ENCODE measurements at places on chromosomes 7 and 10. TPM values are rescaled to one million over a fixed set of nuclear protein-coding genes. Genes with fewer than 3 reads are reported as not detected.
A peak's percentile ranks its signal among the peaks of the same experiment; 100 is the strongest.

DNA sequence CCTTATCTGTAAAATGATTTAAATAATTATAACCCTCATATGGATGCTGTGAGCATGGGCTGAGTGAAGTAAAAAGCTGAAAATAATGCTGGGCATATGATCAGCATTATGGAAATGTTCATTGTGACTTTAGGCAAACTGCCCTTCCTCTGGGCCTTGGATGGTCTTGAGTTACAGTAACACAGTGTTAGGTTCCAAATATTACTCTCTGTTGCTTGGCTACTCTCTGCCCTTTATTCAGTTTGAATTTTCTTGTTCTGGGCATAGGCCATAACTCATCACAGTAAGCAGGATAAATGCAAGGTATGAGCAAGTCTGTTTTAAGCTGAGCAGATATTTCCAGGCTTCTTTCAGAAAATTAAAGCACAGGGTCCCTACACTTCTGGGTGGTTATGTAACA, 868.0 kb downstream of the KCNMA1 start:
- no peak for DNase-seq
- no peaks in the 10 kb centered on the region for H3K36me3 ChIP-seq
- no peak overlapping the region for H3K4me3 ChIP-seq
- no peaks in the 10 kb centered on the region for H3K27me3 ChIP-seq
- H3K4me1 ChIP-seq, result no peaks in the 10 kb centered on the region

GRCh38 chr7:102321351-102322201, 34.7 kb downstream of the SPDYE6 start:
- H3K27ac ChIP-seq, result no peak overlapping the region
- H3K4me3 ChIP-seq, result no peak overlapping the region
- H3K4me1 ChIP-seq, result no peaks in the 10 kb centered on the region
- no peaks in the 10 kb centered on the region for H3K36me3 ChIP-seq

DNA sequence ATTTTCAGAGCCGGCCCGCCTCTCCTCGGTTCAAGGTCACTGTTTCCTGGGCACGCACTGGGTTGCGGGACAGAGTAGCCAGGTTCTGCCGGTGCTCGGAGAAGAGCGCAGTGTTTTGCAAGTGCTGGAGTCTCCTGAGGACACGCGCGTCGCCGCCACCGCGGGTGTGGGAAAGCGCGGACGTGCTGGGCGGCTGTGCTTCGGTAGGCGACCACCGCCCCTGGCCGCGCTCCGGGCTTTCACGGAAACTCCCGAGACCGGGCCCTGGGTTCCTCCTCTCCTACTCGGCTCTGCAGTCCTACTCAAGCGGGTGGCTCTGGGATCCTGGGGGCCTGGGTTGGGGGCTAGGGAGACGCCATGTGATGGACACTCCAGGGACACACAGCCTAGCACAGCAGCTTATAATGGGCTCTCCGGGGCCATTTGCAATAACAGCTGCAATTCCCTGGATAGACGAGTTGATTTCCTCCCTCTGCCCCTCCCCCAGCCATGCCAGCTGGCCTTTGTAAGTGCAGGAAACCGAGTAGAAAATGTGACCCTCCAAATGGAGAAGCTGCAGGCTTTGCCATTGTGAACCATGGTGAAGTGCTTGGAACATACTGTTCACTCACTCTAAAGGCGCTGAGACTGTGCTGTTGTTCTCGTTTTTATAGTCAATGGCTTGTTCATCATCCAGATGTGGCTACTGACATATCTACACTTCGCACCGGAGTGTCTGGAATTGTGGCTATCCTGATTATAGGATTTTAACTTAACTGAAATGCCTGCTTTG, 2.1 kb downstream of the FRAT1 start:
- H3K27me3 ChIP-seq, result no peaks in the 10 kb centered on the region
- H3K4me1 ChIP-seq, result peaks cover 7% of the 10 kb centered on the region
- no peaks in the 10 kb centered on the region for H3K36me3 ChIP-seq
- no peak for DNase-seq
- no peak overlapping the region for H3K27ac ChIP-seq

GRCh38 chr7:151107882-151108281, 21.6 kb downstream of the AGAP3 start:
- no peak overlapping the region for H3K27ac ChIP-seq
- H3K36me3 ChIP-seq, result peaks cover 10% of the 10 kb centered on the region
- no peak for DNase-seq
- no peaks in the 10 kb centered on the region for H3K27me3 ChIP-seq
- H3K4me1 ChIP-seq, result peaks cover 6% of the 10 kb centered on the region

DNA sequence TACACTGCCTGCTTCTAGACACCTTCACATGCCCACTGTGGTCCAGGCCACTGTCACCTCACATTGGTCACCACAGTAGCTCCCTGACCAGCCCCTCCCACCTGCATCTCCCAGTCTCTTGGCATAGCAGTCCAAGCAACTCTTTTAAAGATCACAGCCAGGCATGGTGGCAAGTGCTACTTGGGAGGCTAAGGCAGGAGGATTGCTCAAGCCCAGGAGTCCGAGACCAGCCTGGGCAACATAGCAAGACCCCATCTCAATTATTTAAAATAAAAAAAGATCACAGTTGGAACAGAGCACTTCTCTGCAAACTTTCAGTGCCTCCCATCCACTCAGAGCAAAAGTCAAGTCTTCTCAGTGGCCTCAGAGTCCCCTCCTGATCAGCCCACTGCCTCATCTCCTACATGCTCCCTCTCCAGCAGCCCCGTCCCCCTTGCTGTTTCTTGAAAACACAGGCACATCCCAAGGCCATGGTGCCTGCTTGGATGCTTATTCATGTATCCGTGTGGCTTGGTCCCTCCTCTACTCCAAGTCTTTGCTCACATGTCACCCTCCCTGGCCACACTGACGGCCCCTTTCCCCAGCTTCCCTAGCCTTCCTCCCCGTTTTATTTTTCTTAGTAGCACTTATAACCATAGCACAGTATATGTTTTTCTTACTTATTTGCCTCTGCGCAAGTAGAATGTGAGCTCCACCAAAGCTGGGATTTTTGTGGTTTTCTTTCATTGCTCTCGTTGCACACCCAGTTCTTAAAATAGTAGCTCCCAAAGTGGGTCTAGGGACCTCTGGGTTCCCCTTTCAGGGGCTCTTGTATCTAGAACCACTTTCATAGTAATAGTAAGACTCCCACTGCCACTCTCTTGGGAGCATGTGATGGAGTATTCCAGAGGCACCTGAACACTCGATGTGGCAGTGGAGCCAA, 19.5 kb downstream of the TSPAN15 start:
- no peaks in the 10 kb centered on the region for H3K36me3 ChIP-seq
- DNase-seq, result no peak
- H3K4me1 ChIP-seq, result no peaks in the 10 kb centered on the region
- H3K27me3 ChIP-seq, result no peaks in the 10 kb centered on the region

DNA sequence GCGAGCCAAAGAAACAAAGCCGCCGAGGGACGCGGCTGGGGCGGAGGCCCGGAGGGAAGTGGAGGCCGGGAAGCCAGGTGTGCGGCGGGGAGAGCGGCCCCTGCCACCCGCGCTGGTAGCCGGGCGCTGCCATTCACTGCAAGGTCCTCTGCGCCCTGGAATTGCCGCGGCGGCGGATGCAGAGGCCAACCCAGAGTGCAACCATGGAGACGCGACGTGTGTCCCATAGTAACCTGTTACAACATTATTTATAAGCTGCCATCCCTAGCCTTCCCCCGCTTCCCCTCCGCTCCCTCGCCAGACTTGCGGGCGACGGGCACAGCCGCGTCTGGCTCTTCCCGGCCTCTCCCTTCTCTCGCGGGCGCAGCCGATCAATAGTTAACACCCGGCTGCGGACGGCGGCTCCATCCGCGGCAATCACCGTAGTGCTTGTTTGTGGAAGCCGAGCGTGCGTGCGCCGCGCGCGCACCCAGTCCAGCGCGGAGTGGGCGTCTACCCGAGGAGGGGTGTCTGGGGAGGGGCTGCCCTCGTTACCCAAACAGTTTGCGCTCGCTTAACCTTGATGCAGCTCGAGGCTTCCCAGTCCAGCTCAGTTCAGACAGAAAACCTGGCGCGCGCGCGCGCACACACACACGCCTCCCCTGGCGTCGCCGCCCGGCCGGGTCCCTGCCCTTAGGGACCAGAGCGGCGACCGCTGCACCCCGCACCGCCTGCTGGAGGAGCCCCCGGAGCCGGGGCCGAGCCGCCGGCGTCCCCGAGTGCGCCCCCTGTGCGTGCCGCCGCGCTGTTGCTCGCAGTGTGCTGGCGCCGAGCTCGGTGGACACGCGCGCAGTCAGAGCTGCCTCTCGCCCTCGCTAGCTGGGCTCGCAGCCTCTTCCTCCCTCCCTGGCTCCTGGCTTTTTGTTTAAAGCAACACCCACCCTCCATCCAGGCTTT, 165.4 kb upstream of the DPP6 start:
- H3K4me1 ChIP-seq, result no peaks in the 10 kb centered on the region
- no peak for DNase-seq
- no peak overlapping the region for H3K4me3 ChIP-seq
- H3K36me3 ChIP-seq, result no peaks in the 10 kb centered on the region

GRCh38 chr7:97421307-97421930, 303.9 kb downstream of the SDHAF3 start:
- no peaks in the 10 kb centered on the region for H3K36me3 ChIP-seq
- H3K4me3 ChIP-seq, result no peak overlapping the region
- no peaks in the 10 kb centered on the region for H3K27me3 ChIP-seq
- no peak overlapping the region for H3K27ac ChIP-seq

DNA sequence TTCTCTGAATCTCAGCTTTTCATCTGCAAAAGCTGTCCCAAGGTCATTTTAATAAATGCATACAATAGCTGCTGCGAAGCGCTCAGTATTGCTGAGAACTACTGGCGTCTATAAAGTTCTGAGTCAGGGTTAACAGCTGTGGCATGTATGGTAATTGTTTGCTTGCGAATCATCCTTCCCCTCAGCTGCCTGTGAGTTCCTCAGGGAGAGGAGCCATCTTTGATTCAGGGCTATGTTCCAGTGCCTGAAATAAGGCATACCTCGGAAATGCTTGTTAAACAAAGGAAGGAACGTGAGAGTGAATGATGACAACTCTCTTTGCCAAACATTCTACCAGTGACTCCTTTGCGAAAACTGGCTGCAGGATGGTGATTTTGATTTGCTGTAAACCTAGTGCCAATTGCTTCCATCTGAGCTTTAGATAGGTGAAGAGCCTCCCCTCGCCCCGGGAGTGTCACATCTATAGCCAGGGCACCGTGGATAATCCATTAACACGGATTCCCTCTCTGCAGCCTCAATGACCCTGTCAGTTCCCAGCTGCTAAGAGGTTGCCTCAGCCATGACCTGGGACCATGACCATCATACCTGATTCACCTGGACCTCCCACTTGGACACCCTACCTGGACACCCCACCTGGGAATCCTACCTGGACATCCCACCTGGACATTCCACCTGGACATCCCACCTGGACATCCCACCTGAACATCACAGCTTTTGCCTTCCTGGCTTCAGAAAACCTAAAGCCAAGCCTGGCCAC, 39.6 kb downstream of the GPRIN2 start:
- DNase-seq, result no peak
- H3K4me3 ChIP-seq, result no peak overlapping the region
- no peaks in the 10 kb centered on the region for H3K27me3 ChIP-seq
- no peak overlapping the region for H3K27ac ChIP-seq
- no peaks in the 10 kb centered on the region for H3K4me1 ChIP-seq

DNA sequence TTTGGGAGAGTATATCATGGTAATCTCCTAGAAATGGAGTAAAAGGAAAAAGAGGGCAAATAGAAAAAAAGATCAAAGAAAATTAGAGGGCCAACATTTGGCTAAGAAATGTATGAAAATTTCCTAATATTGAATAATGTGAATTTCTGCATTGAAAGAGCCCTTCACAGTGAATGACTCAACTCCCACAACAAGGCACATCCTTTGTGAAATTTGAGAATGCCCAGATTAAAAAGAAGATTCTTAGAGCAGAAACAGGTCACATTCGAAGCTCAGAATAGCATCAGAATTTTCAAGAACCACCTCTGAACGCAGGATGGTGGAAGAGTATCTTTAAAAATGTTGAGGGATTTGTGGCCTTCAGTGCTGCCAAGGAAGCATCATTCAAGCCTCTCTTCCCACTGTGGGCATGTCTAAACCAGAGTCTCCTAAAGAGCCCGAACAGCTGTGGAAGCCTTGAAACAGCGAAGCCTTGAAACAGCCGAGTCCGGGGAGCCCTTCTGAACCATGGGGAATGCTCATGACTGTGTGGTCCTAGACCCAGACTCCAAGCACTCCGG, 43.6 kb downstream of the GUSB start:
- DNase-seq, result no peak
- no peak overlapping the region for H3K27ac ChIP-seq
- no peaks in the 10 kb centered on the region for H3K4me1 ChIP-seq
- no peak overlapping the region for H3K4me3 ChIP-seq

C10orf53 gene
- total RNA-seq, result not detected

- no peaks in the 10 kb centered on the region for H3K4me1 ChIP-seq
- DNase-seq, result no peak
- H3K4me3 ChIP-seq, result no peak overlapping the region
- H3K36me3 ChIP-seq, result no peaks in the 10 kb centered on the region
These were observed 219.7 kb downstream of the TRIL start for GRCh38 chr7:28738412-28738811.

- H3K4me3 ChIP-seq, result no peak overlapping the region
- no peak overlapping the region for H3K27ac ChIP-seq
- no peaks in the 10 kb centered on the region for H3K36me3 ChIP-seq
- H3K27me3 ChIP-seq, result no peaks in the 10 kb centered on the region
These were observed 55.3 kb downstream of the ABCB4 start for GRCh38 chr7:87420173-87420572.

DNA sequence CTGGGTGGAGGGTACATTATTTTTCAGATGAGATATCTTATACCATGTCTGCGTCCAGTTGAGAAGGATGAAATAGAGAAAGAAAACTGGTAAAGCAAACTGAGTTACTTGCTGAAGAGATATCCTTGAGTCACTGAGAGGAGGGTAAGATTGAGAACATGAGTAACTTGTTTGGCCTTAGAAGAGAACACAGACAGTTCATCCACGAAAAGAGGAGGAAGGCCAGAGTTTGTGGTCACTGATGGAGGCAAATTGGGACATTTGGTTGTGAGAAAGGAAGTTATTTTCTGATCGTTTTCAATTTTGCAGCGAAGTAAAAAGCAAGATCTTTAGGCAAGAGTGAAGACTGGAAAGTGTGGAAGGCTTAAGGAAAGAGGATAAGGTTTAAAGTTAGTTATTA, 15.6 kb downstream of the MBL2 start:
- no peak for DNase-seq
- no peak overlapping the region for H3K27ac ChIP-seq
- no peak overlapping the region for H3K4me3 ChIP-seq
- no peaks in the 10 kb centered on the region for H3K36me3 ChIP-seq
- H3K27me3 ChIP-seq, result no peaks in the 10 kb centered on the region

DDC gene
- total RNA-seq, result not detected

PLAC9 gene
- total RNA-seq, result 166 TPM

GRCh38 chr10:3780771-3781467, 4.1 kb downstream of the KLF6 start:
- H3K27me3 ChIP-seq, result no peaks in the 10 kb centered on the region
- peaks cover 30% of the 10 kb centered on the region for H3K36me3 ChIP-seq
- DNase-seq, result no peak
- H3K4me3 ChIP-seq, result peak overlapping the region; percentile 87
